ENCODE measurements at places on chromosomes 1 and 21.

DNA sequence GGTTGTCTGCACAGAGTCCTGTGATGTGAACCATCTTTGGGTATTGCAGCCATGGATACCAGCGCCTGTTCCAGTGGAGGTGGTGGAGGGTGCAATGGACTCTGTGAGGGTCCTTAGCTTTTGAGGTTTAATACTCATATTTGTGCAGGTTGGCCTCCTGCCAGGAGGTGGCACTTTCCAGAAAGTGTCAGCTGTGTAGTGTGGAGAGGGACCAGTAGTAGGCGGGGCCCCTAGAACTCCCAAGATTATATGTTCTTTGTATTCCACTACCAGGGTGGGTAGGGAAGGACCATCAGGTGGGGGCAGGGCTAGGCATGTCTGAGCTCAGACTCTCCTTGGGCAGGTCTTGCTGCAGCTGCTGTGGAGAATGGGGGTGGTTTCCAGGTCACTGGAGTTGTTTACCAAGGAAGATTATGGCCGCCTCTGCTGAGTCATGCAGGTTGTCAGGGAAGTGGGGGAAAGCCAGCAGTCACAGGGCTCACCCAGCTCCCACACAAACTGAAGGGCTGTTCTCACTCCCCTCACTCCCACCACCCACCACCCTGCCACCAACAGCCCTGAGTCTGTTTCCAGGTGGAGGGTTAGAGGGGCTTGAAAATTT, 31.2 kb upstream of the ZNF678 start:
- DNase-seq, result no peak

- peak; percentile 60 for DNase-seq
These were observed 39.2 kb downstream of the CDK18 start for GRCh38 chr1:205543351-205544301.

GRCh38 chr21:35508139-35508888, 459.2 kb upstream of the RUNX1 start:
- DNase-seq, result peak; percentile 21

DNA sequence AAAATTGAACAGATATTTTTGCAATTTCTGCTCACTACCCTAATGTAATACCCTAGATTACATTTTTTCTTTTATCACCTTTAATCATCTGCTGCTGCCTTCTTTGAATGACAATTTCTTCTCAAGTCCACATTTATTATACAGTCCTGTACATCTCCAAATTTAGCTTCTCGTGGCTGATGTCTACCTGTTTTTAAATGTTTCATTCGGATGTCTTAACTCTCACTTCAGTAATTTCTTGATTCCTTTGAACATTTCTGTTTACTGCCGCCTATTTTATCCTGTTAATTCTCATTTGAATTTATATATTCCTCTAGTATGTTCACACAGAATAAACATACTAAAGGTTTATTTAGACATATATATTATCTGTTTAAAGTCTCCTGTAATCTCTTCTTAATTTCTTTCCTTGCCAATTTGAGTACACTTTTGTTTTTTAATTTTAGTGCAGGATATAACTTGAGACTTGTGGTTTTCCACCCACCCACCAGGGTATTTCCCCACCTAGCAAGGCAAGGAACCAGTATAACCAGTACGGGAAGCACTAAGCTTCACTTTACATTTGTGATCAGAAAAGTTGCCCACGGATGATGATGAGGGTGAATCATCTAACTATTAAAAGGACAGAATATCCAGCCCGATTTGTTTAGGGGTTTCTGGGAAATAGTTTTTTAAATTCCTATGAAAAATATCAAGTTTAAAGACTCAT, 12.7 kb downstream of the INSL5 start:
- no peak for DNase-seq

DNA sequence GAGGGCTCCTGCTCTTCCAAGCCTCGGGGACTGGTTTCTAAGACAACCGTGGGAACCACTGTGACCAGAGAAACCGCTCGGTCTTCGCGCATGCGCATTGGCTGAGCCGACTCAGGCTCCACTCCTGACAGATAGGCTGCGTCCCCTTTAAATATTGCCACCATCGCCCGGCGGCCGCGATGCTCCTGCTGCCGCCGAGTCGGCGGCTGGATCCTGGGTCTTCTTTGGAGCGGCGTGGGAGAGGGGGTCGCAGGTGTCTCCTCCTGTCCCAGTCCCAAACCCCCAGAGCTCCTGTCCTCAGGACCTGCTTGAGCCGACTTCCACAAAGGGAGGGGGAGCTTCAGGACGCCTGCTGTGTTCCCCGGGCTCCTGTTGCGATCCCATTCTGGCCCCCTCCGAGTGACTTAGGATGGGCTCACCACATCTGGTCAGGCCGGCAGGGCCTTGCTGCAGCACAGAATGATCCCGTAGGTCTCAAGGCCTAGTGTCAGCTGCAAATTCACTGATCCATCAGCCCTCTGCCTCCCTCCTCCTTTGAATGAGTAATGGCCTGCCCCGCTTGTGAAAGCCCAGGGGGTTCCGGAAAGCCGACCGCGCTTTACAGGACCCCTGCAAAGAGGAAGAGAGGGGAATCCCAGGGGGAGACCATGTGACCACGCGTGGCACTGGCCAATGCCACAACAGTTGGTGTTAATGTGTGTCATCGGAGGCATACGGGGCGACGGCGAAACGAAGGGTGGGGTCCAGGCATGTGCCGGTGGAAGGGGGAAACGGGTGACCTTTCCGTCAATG, 683.2 kb upstream of the TPTE start:
- DNase-seq, result no peak

GRCh38 chr1:246029616-246030015, 477.5 kb downstream of the SMYD3 start:
- no peak for DNase-seq

GRCh38 chr1:12565966-12566352, 52.1 kb downstream of the DHRS3 start:
- no peak for DNase-seq

- no peak for DNase-seq
These were observed 3.1 kb downstream of the KLHDC8A start for GRCh38 chr1:205353612-205354011.

DNA sequence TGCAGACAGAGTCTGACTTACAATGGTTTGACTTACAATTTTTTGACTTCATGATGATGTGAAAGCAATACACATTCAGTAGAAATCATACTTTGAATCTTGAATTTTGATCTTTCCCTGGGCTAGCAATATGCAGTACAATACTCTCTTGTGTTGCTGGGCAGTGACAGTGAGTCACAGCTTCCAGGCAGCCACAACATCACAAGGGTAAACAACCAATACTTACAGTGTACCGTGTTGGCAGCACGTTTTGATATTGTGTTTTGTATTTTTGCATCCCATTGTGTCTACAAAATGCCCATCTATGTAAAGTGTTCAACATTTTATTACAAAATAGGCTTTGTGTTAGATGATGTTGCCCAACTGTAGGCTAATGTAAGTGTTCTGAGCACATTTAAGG, 150.9 kb downstream of the NTMT2 start:
- DNase-seq, result no peak

- no peak for DNase-seq
These were observed 722 bp downstream of the LZIC start for GRCh38 chr1:9942399-9942938.

DNA sequence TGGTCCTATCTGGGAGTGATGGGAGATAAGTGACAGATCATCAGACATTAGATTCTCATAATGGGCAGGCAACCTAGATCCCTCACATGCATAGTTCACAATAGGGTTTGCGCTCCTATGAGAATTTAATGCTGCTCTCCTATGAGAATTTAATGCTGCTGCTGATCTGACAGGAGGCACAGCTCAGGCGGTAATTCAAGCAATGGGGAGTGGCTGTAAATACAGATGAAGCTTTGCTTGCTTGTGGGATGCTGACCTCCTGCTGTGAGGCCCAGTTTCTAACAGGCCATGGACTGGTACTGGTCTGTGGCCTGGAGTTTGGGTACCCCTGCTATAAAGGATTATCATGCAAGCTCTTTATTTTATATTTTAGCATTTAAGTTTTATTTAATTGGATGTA, 72.0 kb downstream of the ZMYM4 start:
- DNase-seq, result no peak

DNA sequence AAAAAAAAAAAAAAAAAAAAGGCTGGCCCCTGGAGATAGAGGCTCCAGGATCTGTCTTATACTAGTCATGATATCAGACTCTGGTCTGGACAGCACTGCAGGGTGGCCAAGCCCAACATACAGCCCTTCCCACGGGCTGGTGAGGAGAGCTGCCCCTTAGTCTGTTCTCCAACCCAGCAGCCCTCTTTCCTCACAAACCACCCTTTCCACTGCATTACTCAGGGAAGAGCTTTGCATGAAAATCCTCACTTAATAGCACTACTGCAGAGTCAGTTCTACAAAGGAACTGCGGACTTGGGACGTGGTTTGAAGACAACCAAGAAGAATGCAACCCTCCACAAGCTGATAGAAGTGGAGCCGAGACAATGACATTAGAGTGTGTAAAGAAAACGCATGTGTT, 5.7 kb downstream of the BCAR3 start:
- no peak for DNase-seq

GRCh38 chr1:169872906-169873305, 20.8 kb downstream of the SCYL3 start:
- no peak for DNase-seq

DNA sequence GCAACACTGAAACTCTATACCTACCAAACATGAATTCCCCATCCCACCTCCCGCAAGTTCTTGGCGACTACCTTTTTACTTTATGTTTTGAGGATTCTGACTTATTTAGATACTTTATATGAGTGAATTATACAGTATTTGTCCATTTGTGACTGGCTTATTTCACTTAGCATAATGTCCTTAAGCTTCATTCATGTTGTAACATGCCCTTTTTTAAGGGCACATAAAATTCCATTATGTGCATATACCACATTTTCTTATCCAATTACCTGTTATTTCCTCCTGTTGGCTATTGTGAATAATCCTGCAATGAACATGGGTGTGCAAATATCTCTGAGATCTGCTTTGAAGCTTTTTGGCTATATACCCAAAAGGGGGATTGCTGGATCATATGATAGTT, 22.0 kb upstream of the CHIT1 start:
- DNase-seq, result no peak

DNA sequence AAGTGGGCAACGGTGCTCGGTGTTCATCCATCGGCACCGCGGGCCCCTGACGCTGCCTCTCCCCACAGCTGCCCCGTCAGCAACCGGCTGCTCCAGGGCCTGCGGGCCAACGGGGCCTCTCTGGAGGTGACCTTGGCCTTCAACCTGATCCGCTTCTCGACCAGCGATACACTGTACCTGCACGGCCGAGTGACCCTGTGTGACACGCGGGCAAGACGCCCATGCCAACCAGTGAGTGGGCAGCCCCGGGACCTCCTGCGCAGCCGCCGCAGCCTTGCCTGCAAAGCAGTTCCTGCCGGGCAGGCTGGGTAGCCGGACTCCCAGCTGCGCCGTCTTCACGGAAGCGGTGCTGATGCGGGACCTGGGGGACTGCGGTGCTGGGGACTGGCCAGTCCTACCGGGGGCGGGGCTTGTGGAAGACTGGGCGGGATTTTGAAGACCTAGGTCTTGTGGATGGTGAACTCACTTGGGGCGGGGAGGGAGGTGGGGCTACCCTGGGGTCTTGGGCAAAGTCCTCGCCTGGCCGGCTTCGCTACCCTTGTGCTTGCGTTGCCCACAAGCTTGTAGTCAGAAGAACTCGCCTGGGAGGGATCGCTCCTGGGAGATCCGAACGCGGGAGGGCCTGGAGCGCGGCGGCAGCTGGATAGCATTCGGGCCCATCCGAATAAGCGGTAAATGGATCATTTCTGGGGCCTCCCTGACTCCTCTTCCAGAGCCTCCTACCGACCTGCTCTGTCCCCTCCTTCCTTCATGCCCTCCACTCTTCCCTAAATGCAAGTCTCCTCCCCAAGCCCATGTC, 8.8 kb upstream of the CEP85 start:
- no peak for DNase-seq

- no peak for DNase-seq
These were observed 17.8 kb upstream of the CNR2 start for GRCh38 chr1:23930861-23931490.

DNA sequence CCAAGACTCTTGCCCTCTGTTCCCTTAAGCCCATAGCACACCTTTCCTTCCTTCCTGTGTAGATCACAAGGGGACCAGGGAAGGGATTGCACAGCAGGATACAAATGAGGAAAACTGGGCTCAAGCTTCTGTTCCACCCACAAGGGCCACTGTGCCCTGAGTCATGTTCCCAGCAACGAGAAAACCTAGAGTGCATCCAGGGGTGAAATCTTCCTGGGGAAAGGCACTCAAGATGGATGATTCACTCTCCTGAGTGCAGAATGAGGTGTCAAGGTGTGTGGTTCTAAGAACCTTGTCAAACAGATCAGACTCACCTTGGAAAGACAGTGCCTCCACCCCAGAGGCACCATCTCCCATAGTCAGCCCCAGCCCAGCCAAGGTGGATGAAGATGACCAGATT, 40.7 kb upstream of the EYA3 start:
- DNase-seq, result peak; percentile 21

- DNase-seq, result no peak
These were observed 51.8 kb downstream of the CD160 start for GRCh38 chr1:145771056-145771455.

DNA sequence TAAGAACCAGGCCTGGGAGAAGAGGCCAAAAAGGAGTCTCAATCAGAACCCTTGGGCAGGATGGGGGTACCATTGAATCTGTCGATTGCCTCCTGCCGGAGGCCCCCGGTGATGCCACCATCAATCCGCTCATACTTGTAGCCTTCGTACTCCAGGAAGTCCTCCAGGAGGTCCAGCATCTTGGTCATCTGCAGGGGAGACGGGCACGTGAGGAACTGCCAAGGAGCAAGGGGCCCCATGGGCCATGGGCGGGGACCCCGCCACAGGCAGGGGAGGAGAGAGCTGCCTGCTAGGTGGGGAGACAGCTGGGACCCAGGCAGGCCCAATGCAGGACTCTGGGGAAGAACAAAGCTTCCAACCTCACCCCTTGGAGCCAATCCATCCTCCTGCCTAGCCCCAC, 48.6 kb downstream of the CHD5 start:
- no peak for DNase-seq

DNA sequence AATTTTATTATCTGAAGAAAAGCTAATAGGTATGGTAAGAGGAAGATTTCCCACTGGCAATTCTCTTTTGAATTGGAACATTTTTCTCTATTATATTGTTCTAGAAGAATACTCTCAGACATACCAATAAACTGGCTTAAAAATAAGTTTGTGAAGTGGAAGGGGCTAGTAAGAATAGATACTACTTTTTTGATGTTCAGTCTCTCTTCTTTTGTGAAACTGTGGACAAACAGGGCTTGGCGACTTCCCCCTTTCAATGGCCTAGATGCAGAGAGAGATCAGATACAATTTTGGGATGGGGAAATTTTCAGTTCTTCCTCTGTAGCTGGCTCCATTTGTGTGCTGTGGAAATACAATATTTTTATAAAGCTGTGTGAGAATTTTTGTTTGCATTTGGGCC, 2.5 kb downstream of the PBX1 start:
- no peak for DNase-seq

Measured in H54 (cell line).